ENCODE measurements at places on chromosomes 5 and 9.
A peak's percentile ranks its signal among the peaks of the same experiment; 100 is the strongest.

GRCh38 chr5:8825139-8825757 is 720.6 kb downstream of the SEMA5A start:
- DNase-seq, result no peak

- no peak for DNase-seq
Measured at GRCh38 chr9:75106857-75107256, 18.5 kb downstream of the OSTF1 start.

- DNase-seq, result no peak
Measured at GRCh38 chr9:82105729-82106128, 117.2 kb downstream of the SPATA31D1 start.

DNA sequence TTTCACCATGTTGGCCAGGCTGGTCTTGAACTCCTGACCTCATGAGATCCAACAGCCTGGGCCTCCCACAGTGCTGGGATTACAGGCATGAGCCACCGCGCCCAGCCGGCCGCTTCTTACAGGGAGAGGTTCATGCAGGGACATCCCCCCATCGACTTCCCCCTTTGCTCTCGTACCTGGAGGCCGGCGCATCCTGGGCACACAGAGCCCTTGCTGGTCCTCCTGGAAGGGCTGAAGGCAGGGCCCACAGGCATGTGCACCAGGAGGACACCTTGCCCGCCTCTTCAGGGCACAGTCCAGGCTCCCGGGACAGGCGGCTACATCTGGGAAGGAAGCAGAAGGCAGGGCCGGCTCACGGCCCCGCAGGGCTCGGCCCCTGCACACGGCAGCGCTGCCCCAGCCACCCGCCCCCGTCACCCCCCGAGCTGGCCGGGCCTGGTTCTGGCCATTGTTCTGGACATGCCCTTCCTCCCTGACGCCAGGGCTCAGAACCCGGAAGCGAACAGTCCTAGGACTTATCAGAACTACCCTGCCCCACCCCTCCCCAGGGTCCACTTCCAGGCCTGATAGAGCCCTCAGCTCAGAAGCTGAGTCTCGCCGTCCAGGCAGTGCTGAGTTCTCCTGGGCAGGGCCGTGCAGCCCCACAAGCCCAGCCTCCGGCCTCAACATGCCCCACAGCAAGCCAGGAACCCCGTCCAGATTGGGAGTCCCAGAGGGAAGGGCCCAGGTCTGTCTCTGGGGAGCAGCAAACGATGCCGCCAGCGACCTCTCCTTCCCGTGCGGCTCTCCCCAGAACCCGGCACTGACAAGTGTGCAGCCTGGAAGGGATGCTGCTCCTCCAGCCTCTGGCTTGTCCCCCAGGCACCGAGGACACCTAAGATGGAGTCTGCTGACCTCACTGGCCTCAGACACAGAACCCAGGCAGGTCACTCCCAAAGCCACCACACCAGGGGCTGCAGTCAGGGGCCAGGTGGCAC is 2.9 kb downstream of the NPDC1 start:
- DNase-seq, result no peak

GRCh38 chr9:33170464-33171415 is 3.6 kb upstream of the B4GALT1 start:
- DNase-seq, result peak; percentile 59

DNA sequence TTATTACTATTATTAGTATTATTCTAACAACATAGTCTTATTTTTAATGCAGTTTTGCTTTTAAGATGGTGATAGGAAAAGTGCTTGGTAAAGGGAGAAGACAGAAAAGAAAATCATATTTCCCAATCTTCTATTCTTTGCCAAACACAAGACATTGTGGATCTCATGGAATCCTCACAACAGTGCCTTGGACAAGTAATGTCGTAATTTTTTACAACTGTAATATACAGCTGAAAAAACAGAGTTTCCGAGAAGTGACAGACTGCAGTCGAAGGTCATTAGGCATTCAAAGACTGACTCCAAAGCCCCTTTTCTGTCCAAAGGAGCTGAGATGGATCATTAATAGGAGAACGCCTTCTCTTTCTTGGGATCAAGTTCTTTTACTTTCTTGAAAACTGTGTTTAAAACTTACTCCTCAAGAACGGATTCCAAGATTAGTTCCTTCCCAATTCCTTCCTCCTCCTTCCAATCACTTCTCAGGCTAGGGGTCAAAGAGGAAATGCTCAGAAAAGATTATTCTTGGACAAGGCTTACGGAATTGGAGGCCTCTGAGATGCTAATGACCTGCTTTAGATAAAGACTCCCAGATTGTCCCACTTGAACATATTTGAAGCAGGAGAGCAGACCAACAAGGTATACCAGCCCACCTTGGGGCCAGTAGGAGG is 24.3 kb upstream of the TRIM32 start:
- no peak for DNase-seq

DNA sequence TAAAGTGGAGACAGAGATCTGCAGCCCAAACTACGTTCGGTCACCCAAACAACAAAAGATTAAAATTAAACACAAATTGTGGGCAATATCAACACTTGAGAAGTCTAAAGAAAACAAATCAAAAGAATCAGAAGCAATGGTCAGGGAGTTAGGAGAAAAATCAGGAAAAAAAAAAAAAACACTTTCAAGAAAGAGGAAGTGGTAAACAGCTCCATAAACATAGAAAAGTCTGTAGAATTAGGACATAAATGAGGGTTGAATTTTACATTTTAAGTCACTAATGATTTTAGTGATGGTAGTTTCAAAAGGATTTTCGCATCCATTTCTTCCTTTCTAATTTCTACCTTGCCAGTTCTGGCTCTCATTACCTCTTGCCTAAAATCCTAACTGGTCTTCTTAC is 10.1 kb downstream of the RNF145 start:
- DNase-seq, result no peak

DNA sequence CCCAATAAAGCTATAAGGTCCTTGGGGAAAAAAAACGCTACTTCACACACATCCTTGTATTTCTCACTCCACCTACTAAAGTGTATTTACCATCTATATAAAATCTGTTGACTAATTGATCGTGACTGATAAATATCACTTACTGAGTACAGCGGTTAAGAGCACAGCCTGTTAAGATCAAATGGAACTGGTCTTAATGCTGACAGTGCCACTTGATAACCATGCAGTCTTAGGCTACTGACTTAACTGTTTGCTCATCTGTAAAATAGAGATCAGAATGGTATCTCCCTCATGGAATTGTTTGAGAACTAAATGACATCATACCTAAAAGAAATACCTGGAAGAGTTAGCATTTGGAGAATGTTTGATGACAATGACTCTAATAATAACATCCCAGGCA is 67.5 kb downstream of the ZFAND5 start:
- no peak for DNase-seq

DNA sequence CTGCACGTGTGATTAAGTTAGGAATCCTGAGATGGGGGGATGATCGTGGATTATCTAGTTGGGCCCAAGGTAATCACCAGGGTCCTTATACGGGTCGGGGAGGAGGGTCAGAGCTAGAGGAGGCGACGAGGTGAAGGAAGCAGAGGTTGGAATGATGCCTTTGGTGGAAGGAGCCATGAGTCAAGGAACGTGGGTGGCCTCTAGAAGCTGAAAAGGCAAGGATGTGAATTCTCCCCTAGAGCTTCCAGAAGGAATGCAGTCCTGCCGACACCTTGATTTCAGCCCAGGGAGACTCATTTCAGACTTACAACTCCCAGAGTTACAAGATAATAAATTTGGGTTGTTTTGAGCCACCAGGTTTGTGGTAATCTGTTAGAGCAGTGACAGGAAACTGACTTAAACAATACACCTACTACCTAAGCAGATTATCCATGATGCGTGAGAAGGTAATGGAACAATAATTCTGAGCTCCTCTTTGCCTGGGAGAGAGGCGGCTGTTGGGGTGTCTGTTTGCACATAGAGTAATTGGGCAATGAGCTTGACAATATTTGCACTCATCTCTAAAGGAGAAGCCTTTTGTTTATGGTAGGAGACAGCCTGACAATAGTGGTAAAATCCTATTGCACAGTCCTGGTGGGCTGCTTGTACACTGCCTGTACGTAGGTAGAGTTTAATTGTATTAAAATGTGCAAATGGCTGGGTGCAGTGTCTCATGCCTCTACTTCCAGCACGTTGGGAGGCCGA is 129.3 kb upstream of the IER5L start:
- no peak for DNase-seq

DNA sequence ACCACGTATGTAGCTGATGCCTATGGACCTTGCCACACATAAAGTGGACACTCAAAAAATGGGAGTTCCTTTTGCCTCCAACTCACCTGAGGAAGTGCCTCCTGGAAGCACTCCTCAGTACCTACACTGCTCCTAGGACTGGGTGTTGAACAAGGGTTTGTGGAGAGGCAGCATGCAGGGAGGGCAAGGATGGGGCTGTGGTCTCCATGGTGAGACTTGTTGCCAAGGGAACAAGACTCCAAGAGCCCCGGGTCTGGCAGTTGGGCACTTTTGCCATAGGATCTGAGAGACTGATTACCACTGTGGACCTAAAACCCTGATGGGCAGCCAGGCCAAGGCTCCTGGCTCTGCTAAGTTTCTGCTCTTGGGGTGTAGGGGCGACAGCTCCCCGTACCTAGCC is 6.9 kb upstream of the NR5A1 start:
- no peak for DNase-seq

DNA sequence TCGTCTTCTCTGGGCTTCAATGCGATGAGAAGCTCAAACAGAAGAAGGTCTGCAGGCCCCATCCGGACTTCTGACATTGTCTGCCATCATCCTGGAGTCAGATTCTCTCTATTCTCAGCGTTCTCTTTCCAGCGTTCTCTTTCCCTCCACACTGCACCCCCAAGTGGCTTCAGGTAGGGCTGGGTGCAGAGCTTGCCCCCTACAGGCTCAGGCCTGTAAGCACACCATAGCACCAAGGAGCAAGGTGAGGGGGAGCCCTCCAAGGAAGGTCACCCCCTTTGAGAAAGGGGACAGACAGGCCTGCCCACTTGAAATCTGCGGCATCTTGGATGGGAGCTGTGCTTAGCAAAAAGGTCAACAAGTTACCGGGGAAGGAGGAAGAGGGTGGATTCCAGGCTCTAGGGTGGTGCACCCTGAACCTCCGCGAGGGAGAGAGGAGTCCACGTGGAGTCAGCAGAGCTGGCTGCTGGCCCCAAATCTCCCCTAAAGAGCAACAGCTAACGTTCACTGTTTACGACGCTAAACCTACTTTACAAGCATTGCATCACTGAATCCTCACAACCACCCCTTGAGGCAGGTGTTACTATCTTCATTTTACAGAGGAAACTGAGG is 27.5 kb downstream of the GPX3 start:
- peak; percentile 39 for DNase-seq

- DNase-seq, result no peak
Measured at GRCh38 chr9:130665431-130666392, 1.3 kb downstream of the PRDM12 start.

DNA sequence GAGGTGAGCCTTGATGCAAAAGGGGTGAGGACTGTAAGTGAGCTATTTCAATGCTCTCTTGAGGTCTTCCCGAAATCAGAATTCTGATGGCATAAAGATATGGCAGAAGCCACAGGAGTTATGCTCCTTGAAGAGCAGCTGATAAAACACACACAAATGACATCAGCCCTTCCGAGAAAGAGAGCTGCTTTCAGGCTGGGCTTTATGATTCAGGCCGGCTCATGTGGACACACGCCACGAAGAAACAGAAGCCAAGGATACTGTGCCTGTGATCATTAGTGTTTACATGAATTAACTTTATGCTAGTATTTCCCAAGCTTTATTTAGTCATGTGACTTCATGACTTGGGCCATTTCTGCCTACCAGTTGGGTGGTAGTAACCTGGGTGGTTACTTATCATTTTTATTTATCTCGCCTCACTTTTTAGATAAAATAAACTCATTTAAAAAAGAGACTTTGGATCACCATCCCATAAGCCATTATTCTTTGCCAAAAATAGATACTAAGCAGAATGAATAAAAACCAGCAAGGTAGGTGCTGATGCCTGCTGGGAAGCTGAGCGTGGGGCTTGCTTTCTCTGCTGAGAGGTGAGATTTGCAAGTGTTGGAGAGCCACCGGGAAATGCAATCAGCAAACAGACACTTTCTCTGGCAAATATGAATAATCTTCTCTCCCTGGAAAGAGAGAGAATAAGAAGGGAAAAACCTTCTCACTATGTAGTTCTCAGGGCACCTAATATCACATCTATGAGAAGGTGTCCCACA is 73.0 kb upstream of the SLC25A51 start:
- DNase-seq, result no peak

GRCh38 chr9:104279535-104280177 is 185.5 kb downstream of the SMC2 start:
- DNase-seq, result no peak

DNA sequence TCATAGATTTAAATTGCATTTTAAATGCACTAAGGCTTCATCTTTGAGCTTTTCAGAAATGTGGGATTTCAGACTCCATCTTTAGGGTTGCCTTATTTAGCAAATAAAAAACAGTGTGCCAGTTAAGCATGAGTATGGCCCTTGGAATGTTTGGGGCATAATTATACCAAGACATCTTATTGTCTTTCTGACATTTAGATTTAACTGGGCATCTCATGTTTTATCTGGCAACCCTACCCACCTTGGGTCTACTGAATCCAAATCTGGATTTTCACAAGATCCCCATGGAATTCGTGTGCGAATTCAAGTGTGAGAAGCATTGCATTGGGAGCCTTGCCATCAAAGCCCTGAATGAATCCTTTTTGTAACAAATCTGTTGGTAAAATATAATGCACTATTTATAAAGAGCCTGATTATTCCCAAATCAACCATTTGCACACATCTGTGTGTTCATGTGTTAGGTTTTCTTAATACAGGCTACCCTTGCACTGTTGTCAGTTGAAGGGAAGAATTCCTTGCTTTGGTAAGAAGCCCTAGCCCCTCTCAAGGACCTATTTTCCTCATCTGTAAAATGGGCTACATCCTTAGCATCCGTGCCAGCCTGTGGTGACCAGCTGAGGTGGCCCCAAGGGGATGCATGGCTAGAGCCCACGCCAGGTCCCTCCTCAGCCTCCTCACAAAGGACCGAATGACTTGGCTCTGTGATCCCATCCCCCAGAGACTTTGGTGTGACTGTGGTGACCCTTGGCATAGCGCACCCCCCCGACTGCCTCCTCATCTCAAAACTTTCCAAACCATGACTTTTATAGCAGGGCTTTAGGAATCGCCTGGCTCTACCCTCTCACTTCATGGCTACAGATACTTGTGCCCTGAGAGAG is 8.1 kb downstream of the GSN start:
- DNase-seq, result no peak

- DNase-seq, result no peak
Measured at GRCh38 chr9:36816371-36816770, 217.7 kb downstream of the PAX5 start.

GRCh38 chr5:119275601-119276173 is 80.1 kb upstream of the TNFAIP8 start:
- DNase-seq, result peak; percentile 54

GRCh38 chr9:85443190-85443598 is 298.6 kb downstream of the AGTPBP1 start:
- no peak for DNase-seq

GRCh38 chr5:37208883-37209797 is 40.0 kb downstream of the CPLANE1 start:
- DNase-seq, result no peak

GRCh38 chr9:92289708-92290390 is 3.6 kb downstream of the IARS1 start:
- DNase-seq, result no peak

- no peak for DNase-seq
Measured at GRCh38 chr5:10401498-10401897, 40.2 kb upstream of the ROPN1L start.

Data from CD4-positive, alpha-beta T cell treated with Interferon alpha-2 for 1 hour (primary cell).